Activated CD4-positive, alpha-beta T cell treated with anti-CD3 and anti-CD28 coated beads, Interleukin-2, amount 10 ng/mL, durations not matched to agents 7 days and 5 days (primary cell): ENCODE measurements at places on chromosomes 2 and 18. TPM values are rescaled to one million over a fixed set of nuclear protein-coding genes. Genes with fewer than 3 reads are reported as not detected.

Gene IL1RL1
- total RNA-seq: 0.12 TPM

GRCh38 chr2:241894681-241895426 is 25.3 kb downstream of the RTP5 start:
- H3K4me1 ChIP-seq: no peaks in the 10 kb centered on the region
- no peaks in the 10 kb centered on the region for H3K27me3 ChIP-seq
- no peak for DNase-seq
- H3K4me3 ChIP-seq: no peak overlapping the region

Gene LINC00305
- total RNA-seq: not detected

DNA sequence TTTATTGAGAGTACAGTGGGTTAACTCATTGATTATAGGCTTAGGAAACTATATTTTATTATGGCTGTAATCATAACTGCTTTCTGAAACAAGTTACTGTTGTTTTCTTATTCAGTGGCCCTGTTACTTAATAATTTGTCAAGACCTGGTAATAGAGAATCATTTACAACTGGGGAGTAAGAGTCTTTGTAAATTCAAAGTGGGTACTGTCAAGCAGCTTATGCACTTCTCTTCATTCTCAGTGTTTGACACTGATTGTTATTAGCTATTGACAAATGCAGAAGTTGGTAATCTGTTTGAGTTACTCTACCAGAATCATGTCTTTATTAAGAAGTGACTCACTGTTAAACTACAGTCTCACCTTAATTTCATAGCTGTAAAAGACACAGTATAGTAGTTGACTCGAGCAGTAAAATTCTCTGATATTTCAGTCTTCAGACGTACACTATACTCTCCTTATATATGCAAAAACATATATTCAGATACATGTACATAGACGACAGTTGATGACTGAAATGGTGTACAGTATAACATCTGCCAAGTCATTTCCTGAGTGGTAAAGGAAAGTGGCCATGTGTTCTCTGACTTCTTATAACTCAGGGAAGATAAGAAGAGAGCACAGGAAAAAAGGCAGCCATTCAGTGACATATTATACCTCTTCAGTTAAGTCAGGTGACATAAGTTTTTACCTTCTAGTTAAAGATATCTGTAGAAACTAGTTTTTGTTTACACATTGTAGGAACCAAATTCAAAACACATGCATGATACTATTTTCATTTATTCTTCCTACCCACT is 36.0 kb upstream of the TTC27 start:
- H3K4me3 ChIP-seq: no peak overlapping the region
- peak overlapping the region; percentile 78 for H3K27ac ChIP-seq
- peaks cover 32% of the 10 kb centered on the region for H3K4me1 ChIP-seq
- DNase-seq: peak; percentile 35

DNA sequence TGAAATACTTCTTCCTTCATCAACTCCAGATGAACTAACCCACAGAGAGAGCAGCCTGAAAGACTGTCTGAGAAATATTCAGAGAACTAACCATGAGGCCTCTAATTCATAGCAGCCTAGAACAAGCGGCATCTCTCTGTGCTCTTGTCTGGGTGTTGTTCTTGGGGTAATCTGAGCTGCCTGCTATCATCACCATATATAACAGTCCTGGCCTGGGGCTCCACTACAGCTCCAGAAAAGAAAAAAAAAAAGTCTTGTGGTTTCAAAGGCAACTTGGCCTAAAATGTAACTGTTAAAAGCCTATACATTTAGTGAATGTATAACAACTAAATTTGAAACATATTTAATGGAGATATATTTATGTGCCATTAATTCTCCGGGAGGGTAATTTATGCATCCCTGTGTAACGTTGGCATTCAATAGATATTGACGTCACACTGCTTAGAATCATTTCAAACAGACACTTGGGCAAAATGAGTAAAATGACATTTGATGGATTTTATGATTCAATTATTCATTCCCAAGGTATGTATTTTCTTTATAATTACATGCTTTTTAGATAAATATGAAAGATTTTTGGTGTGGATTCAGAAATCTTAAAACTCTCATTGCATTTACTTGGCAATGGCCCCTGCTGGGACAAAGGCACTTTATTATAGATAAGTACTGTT is 294.3 kb downstream of the HRH4 start:
- H3K27me3 ChIP-seq: peaks cover 9% of the 10 kb centered on the region
- H3K36me3 ChIP-seq: no peaks in the 10 kb centered on the region
- H3K4me3 ChIP-seq: no peak overlapping the region
- H3K27ac ChIP-seq: no peak overlapping the region
- no peaks in the 10 kb centered on the region for H3K4me1 ChIP-seq

GRCh38 chr2:105649534-105649933 is 95.2 kb upstream of the NCK2 start:
- H3K27me3 ChIP-seq: peaks cover 2% of the 10 kb centered on the region
- DNase-seq: no peak
- no peaks in the 10 kb centered on the region for H3K4me1 ChIP-seq
- no peak overlapping the region for H3K27ac ChIP-seq

DNA sequence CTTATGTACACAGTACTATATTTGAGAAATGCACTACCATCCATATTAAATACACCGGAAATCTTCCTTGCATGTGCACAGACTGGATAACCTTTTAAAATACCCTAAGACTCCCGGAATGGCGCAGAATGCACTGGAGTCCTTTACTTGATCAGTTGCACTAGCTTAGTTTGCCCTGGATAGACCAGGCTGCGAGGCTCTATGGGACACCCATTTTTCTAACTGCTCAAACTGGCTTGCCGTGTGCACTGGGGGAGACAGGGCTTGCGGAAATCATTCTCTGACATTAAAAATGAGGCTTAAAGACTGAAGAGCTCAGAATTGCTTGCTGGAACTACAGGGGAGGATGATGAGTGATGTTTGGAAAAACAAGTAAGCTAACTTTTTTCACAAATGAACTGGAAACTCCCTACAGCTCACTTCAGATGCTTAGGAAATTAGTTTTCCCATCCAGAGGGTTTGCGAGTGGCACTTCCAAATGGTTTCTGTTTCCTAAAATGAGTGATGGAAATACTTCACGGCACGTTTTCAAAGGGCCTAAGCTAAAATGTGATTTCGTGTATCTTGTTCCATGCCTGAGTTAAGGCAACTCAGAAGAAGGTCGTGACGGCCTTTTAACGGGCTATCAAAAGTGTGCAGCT is 2.7 kb downstream of the NCK2 start:
- H3K4me3 ChIP-seq: peak overlapping the region; percentile 86
- peaks cover 72% of the 10 kb centered on the region for H3K4me1 ChIP-seq
- peak overlapping the region; percentile 95 for H3K27ac ChIP-seq
- H3K36me3 ChIP-seq: peaks cover 69% of the 10 kb centered on the region
- DNase-seq: no peak
- H3K27me3 ChIP-seq: no peaks in the 10 kb centered on the region

- H3K4me1 ChIP-seq: peaks cover 34% of the 10 kb centered on the region
- no peak for DNase-seq
- no peak overlapping the region for H3K4me3 ChIP-seq
- no peaks in the 10 kb centered on the region for H3K36me3 ChIP-seq
These were observed 18.9 kb downstream of the GNLY start for GRCh38 chr2:85712849-85713612.

- peaks cover 43% of the 10 kb centered on the region for H3K4me1 ChIP-seq
- H3K27me3 ChIP-seq: no peaks in the 10 kb centered on the region
- H3K4me3 ChIP-seq: no peak overlapping the region
- H3K36me3 ChIP-seq: peaks cover 26% of the 10 kb centered on the region
- H3K27ac ChIP-seq: no peak overlapping the region
These were observed 130.7 kb downstream of the UBE2E3 start for GRCh38 chr2:181111059-181111458.

Gene IL36A
- not detected for total RNA-seq

GRCh38 chr18:37364237-37364636 is 201.4 kb downstream of the CELF4 start:
- H3K27me3 ChIP-seq: peaks cover 11% of the 10 kb centered on the region
- no peaks in the 10 kb centered on the region for H3K4me1 ChIP-seq
- DNase-seq: no peak
- no peak overlapping the region for H3K27ac ChIP-seq

DNA sequence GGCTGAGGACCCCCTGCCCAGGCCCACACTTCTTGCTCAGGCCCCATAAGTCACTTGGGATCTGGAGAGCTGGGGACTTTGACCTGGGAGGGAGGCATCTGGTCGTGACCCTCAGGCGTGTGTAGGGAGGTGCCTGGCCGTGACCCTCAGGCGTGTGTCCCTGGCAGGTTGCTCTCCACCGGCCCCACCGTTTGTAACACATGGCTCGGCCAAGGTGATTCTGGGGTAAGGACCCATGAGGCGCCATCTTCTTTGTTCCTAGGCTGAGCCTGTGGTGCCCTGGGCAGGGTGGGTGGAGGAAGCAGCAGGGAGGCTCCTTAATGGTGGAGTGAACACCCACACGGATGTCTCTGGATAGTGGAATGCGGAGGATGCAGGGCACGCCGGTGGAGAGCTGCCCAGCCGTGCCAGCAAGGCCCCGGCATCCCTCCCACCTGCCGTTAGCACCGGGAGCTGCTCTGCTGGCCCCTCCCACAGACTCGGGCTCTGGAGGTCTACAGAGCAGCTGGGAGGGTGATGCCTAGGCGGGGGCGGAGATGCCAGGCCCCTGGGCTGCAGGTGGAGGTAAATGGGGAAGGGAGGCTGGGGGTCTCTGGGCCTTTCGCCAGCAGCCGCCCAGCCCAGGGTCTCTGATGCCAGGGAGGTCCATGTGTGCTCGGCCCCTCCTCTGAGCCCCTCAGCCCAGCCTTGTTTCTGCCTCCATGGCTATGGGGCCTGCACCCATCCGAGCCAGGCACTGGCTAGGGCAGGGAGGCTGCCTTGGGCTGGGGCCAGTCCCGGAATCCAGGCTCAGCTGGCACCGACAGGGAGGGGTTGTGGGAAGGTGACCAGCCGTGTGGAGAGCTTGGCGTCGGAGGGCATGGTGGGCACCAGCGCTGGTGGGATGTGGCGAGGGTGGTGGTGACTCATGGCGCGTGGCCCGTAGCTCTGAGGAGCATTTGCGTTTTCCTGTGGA is 1.1 kb upstream of the GAL3ST2 start:
- peaks cover 2% of the 10 kb centered on the region for H3K27me3 ChIP-seq
- H3K4me1 ChIP-seq: peaks cover 9% of the 10 kb centered on the region
- DNase-seq: no peak
- H3K4me3 ChIP-seq: no peak overlapping the region

Gene KCNG3
- 0.04 TPM for total RNA-seq

DNA sequence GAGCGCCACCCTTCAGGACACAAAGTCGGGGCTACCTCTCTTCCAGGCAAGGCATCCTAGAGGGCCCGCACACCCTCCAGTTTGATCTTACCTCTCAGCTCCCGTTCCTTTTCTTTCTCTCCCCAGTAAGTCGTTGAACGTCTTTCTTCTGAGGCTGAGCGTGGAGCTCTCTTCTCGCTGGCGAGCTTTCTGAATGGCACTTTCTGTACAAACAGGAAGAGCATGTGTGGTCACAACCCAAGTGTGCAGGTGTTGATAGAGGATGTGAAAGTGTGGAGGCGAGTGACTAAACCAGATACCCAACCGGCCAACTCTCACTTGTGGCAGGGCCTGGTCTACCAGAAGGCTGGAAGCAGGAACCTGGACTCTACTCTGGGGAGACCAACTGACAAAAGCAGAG is at the start of gene AFF3:
Gene AFF3 (minus strand): TSS at position 198 of the 400 bp plus-strand sequence. CDS start 38,136 bp downstream, outside the sequence.
- peak; percentile 77 for DNase-seq
- peaks cover 69% of the 10 kb centered on the region for H3K4me1 ChIP-seq
- peaks cover 9% of the 10 kb centered on the region for H3K36me3 ChIP-seq
- H3K4me3 ChIP-seq: peak within 1 kb of the TSS; percentile 81
- H3K27me3 ChIP-seq: peaks cover 13% of the 10 kb centered on the region

DNA sequence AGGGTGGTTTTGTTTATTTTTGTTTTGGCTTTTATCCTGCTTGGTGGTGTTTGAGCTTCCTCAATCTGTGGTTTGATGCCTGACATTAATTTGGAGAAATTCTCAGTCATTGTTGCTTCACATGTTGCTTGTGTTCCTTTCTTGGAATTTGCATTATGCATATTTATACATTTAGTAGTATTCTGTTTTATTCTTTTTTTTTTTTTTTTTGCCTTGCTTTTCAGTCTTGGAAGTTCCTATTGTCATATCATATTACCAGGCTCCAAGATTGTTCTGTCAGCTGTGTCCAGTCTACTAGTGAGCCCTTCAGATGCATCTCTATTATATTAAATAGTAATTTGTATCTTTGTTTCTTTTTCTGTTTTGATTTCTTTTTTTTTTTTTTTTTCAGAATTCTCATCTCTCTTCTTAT is 77.0 kb downstream of the EPC2 start:
- H3K4me3 ChIP-seq: no peak overlapping the region
- no peak for DNase-seq
- H3K27ac ChIP-seq: no peak overlapping the region
- H3K36me3 ChIP-seq: peaks cover 44% of the 10 kb centered on the region
- H3K4me1 ChIP-seq: peaks cover 49% of the 10 kb centered on the region

Gene LAMA1
- total RNA-seq: not detected

GRCh38 chr2:174516501-174517378 is 29.9 kb upstream of the GPR155 start:
- peaks cover 11% of the 10 kb centered on the region for H3K36me3 ChIP-seq
- DNase-seq: no peak
- H3K4me1 ChIP-seq: peaks cover 18% of the 10 kb centered on the region
- no peak overlapping the region for H3K4me3 ChIP-seq
- H3K27ac ChIP-seq: no peak overlapping the region

- DNase-seq: no peak
- peaks cover 17% of the 10 kb centered on the region for H3K4me1 ChIP-seq
- H3K27me3 ChIP-seq: peaks cover 37% of the 10 kb centered on the region
- no peaks in the 10 kb centered on the region for H3K36me3 ChIP-seq
- H3K27ac ChIP-seq: no peak overlapping the region
These were observed 8.4 kb upstream of the PRKCE start for GRCh38 chr2:45643095-45643494.

DNA sequence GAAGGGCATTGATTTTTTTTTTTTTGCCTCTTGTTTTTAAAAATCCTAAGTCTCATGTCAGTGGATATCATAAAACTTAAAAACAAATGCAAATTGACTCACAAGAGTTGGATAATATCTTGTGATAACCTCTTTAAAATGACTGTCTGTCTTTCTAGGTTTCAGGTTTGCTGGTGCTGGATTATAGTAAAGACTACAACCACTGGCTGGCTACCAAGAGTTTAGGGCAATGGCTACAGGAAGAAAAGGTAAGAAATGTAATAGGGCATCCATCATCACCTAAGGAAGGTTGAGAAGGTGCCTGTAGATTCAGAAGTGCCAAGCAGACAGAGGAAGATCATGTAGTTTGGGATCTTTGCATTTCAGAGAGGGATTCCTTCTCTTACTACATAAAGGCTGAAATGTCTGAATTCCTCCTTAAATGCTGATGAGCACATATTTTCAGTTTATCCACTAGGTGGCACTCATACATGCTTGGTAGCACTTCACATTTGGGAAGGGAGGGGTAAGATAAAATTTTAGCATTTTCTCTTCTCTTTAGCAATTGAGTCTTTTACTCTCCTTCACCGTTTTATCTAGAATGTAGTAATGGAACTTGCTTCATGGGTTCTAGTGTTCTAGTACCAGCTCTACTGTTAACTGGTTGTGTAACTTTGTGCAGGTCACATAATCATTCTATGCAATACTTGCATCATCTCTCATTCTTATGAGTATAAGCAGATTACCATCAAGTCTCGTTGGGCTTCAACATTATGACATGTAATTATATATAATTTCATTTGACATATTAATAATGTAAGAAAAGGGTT is 21.1 kb downstream of the CPS1 start:
- H3K27me3 ChIP-seq: no peaks in the 10 kb centered on the region
- no peak overlapping the region for H3K4me3 ChIP-seq
- peak; percentile 8 for DNase-seq
- no peak overlapping the region for H3K27ac ChIP-seq
- H3K4me1 ChIP-seq: no peaks in the 10 kb centered on the region
